Muscle of arm (tissue), 14 donors: ENCODE measurements at places on chromosomes 6 and 20. TPM values are rescaled to one million over a fixed set of nuclear protein-coding genes. Genes with fewer than 3 reads are reported as not detected.

ADAM33 gene
- 59.6 TPM for polyA plus RNA-seq

CNR1 gene
- 0.36 TPM for polyA plus RNA-seq

CAGE1 gene
- polyA plus RNA-seq = 0.36 TPM

NINL gene
- polyA plus RNA-seq = 12.2 TPM

VSTM2L gene
- 1.4 TPM for polyA plus RNA-seq

ARMH2 gene
- not detected for polyA plus RNA-seq

HTR1E gene
- polyA plus RNA-seq = not detected

DSP gene
- polyA plus RNA-seq = 3.5 TPM

LBP gene
- not detected for polyA plus RNA-seq

TNFRSF6B gene
- polyA plus RNA-seq = 0.42 TPM

NKAIN4 gene
- polyA plus RNA-seq = not detected

RTF2 gene
- 106 TPM for polyA plus RNA-seq

EMILIN3 gene
- polyA plus RNA-seq = 31.6 TPM

BEND6 gene
- polyA plus RNA-seq = 0.45 TPM
